GM23338 (cell line): ENCODE measurements at places on chromosomes 2 and 18.

DNA sequence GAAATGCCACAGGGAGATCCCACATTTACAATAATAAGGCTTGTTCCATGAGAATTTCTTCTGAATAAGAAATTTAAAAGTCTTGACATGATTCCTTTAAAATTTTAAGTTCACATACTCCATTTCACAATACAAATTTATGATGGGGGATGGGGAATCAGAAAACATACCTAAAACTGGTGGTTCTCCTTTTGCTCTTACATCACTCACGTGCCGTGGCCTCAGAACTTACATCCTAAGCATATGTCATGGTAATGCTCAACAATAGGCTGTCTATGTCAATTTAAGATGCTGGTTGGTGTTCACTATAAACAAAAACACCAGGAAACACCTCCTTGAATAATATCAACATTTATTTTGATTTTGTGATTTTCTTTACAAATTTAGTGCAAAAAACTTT lies 12.8 kb downstream of the UPP2 start:
- DNase-seq = no peak

DNA sequence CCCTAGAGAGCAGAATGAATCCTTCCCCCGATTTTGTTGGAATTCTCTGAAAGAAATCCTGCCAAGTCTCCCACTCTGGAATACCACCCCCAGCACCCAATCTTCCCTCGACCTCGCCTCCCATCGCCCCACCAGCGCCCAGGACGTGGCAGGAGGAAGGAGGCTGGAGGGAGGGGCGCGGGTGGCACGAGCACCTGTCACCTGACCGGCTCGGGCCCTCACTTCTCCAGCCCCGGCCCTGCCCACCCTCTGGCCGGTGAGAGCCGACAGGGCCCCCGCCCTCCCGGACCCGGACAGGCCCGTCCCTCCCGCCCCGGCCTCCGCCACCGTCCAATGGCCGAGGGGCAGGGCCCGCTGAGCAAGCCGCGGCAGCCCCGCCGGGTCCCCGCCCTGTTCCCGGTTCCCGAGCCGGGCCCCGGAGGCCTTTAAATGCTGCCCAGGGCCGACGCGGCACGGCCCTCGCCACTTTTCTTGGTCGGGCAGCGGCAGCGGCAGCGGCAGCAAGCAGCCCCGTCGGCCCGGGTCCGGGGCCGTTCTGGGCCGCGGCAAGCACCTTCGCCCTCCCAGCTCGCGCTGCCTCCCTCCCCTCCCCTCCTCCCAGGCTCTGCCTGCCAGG lies at the start of gene LGALSL:
LGALSL (plus strand) TSS at position 393 of the 616 bp plus-strand sequence. CDS start 384 bp downstream, outside the sequence.
- peak; percentile 88 for DNase-seq

GRCh38 chr2:16100006-16100405 lies 159.7 kb downstream of the MYCN start:
- no peak for DNase-seq

- DNase-seq = no peak
Measured at GRCh38 chr2:226790011-226790410, 9.6 kb downstream of the IRS1 start.

DNA sequence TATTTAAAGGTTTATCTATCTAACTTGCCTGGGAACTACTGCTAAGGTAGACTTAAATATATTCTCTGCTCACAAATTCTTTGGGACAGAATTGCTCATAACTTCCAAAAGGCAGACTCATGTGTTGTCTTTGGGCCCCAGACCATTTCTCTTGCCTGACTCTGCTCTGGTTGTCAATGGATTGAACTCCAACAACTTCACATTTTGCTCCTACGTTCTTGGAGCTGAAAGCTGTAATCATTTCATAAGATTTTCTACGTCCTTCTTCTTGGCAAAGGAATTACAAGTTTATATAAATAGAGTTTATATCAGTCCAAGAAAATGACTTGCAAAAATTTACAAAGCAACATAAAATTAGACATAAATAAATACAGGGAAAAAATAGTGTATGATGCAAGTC lies 32.9 kb upstream of the PPM1B start:
- DNase-seq = peak; percentile 18

- DNase-seq = no peak
Measured at GRCh38 chr2:172885996-172886395, 150.4 kb downstream of the RAPGEF4 start.

DNA sequence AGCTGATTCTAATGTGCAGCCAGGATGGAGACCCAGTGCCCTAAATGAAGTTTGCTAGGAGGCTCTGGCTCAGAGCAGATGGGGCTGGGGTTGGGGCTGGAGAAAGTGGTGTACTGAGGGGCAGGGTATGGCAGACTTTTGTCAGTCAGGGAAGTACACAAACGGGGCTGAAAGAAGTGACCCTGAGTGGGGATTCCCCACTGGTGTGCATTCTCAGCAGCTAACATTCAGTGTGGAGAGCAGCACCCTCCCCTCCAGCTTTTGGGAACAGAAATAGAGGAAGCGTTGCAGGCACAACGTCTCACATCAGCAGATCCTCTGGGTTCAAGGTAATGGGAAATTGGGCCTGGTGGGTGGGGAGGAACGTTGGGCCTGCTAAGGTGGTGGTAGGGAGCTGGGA lies 89.1 kb upstream of the GCFC2 start:
- no peak for DNase-seq

DNA sequence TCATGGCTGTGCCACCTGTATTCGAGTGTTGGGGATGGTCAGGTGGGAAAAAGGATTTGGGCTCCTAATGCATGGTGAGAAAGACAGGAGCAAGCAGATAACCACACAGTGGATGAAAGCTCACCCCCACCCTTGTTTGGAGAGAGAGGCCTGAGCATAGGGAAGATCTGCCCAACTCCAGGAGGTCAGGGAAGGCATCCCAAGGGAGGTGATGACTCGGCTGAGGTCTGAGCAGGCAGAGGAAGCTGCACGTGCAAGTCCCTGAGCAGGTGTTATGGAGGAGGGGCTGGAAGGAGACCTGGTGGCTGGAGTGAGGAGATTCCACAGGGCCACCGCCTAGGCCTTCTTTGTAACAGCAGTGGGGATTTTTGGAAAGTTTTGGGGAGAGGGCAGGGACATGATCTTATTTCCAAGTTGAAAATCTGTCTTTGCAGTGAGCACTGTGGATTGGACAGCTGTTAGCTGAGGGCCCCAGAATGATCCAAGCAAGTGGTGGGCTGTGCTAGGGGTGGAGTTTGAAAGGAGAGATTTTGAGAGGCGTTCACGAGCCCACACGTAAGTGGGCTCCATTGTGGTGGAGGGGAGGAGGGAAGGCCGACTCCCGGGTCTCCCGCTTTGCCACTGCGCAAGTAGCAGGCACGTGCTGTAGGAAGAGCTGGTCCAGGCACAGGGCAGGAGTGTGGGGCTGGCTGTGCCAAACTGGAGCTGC lies 228.5 kb downstream of the GLI2 start:
- DNase-seq = no peak

GRCh38 chr2:17301437-17301836 lies 216.8 kb downstream of the RAD51AP2 start:
- peak; percentile 56 for DNase-seq

DNA sequence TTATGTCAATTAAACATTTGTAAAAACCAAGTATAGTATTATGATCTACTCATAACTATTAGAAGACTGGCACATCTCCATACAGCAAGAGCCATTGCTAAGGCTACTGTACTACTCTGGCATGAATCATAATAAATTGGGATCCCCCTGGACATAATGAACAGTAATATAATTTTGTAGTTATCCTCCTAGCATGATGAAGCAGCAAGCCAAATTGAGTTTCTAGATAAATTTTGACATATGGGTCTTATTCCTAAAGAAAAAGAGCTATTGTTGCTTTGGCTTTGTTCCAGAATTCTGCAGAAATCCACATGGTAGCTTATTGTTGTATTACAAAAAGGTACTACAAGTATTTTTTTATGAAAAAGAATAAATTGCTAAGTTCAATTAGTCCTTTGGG lies 204.3 kb downstream of the CAMKMT start:
- no peak for DNase-seq

GRCh38 chr2:120445449-120446143 lies 99.7 kb downstream of the INHBB start:
- no peak for DNase-seq

GRCh38 chr2:20929721-20930120 lies 106.8 kb upstream of the LDAH start:
- DNase-seq = no peak

DNA sequence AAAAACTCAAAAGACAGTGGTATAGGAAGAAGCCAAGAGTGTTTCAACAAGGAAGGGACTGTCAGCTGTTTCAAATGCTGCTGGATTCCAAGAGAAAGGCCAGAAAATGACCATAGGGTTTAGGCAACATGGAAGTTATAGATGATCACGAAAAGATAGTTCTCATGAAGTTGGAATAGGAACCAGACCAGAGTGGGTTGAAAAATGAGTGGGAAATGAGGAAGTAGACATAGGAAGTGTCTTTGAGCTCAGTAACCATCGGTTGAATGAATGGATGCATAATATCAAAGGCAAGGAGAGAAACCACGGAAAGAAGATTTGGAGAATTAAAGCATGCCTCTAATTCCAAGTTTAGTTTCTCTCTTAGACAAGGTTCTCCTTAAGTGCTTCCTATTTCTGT lies 1.3 kb downstream of the NCAPH start:
- DNase-seq = no peak

- DNase-seq = no peak
Measured at GRCh38 chr18:12748671-12749070, 45.8 kb downstream of the PSMG2 start.

GRCh38 chr2:146987996-146988395 lies 856.8 kb upstream of the ACVR2A start:
- DNase-seq = no peak

GRCh38 chr2:241096979-241097378 lies 5.1 kb downstream of the MTERF4 start:
- no peak for DNase-seq

DNA sequence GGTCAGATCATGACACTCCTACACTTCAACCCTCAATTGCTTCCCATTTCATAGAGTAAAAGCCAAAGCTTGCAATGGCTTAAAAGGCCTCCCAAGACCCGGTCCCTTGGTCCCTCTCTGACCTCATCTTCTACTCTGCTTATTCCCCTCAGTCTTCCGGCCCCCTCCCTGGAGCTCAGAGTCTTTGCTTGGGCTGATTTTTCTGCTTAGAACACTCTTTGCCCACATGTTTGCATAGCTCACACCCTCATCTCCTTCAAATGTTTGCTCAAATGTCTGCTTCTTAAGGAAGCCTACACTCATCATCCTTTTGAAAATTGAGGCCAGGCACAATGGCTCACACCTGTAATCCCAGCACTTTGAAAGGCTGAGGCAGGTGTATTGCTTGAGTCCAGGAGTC lies 65.6 kb upstream of the CAPN13 start:
- DNase-seq = no peak

DNA sequence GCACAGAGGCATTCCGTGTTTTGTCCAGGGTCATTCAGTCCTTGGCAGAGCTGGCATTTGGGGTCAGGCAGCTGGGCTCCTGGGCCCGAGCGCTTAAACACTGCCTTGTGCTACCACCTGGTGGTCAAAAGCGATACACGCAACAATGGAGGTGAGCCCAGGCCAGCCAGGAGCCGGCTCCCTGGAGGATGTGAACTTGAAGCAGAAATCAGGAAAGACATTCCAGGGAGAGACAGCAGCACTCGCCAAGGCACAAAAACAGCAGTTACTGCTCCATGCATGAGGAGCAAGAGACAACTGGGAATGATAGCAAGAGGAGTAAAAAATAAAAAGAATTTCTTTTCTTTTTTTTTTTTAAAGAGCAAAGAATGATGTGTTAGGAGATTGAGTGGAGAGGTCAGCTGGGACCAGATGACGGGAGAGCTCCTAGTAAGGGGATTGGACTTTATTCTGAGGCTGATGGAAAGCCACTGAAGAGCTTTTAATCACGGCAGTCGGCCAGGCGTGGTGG lies 20.7 kb downstream of the SCYGR8 start:
- peak; percentile 94 for DNase-seq

GRCh38 chr2:179939259-179939658 lies 67.8 kb downstream of the CWC22 start:
- DNase-seq = no peak

DNA sequence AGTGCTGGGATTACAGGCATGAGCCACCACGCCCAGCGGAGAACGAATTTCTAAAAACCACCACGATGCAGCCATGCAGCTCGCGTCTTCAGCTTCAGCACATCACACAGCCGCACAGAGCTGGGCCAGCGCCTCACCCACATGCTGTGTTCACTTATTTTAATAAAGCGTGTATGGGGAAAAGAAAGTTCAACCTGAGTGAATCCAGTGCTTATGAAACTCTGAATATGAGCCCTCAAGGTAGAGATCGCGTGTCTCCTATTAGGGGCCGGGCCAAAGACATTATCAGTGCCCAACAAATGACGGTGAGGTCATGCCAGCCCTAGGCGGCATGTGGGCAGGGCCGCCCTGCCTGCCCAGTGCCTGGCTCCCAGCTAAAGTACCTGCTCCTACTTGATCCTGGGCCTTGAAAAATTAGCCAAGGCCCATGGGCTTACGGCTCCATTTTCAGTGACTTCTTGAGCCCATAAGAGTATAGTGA lies 44.3 kb downstream of the SPRED2 start:
- no peak for DNase-seq

GRCh38 chr2:151056870-151057269 lies 204.8 kb downstream of the RBM43 start:
- no peak for DNase-seq

DNA sequence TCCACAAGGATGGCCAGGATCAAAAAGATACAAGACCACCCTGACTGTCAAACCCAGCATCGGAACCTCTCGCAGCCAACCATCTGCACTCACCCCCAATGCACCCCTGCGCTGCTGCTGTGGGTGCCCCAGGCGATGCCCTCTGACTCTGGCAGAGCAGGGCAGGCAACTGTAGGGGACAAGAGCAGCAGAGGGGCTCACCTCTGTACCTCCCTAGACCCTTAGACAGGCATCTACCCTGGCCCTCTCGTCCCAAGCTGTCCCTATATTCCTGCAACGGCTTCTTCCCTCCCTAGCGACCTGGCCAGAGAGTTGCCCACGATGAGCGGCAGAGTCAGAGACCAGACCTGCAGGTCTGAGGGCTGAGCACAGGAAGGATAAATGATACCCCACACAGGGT lies 128.2 kb downstream of the HDAC4 start:
- no peak for DNase-seq

DNA sequence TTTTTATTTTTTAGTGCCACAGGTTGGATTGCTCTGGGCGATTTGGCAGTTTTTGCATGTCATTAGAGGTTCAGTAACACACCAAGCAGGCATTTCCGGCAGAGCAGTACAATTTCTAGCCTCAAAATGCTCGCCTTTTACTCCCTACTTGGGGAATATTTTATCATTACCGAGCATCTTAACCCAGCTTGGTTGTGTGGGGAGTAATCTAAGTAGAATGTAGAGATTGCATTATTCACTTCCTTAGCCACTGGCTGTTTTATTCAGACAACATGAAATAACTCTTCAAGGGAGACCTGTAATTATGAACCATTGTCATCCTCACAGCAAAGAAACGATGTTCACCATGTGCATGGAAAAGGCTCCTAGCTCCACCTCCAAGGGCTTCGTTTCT lies 13.1 kb downstream of the GRP start:
- DNase-seq = no peak

DNA sequence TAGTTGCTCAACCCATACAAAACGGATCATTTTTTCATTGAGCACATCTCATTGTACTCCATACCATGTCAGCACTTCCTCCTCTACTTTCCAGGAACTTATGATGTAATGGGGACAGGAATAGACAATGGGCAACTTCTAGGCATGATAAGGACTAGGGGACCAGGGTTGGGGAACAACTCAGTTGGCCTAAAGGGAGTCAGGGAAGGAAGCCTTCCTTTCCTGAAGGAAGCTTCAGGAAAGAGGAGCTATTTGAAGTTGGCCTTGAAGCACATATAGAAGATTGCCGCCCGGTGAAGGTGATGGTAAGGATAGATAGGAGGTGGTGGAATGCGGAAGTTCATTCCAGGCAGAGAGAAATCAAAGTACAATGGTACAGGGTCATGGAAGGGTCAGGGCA lies 283.9 kb downstream of the SLC8A1 start:
- no peak for DNase-seq

- DNase-seq = no peak
Measured at GRCh38 chr2:112033600-112033999, 21.5 kb upstream of the TMEM87B start.
